ENCODE measurements at places on chromosomes 4 and X.

DNA sequence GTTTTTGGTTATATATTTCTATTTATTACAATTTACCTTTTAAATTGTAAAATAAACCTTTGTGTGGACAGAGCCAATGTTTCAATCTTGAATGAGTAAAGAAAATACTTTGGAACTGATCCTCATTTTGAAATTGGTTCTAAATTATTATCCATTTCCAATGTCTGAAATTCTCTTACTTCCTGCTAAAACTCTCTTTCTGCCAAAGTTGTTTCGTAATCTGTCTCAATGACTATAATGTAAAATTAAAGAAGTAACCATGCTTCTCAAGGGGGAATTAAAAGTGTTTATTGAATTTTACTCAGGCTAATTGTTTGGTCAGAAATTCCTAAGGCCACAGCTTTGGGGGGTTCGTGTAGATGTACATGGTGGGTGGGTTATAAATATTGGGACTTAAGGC lies 34.8 kb downstream of the YIPF6 start:
- no peak for DNase-seq

- DNase-seq = no peak
These were observed 9.1 kb downstream of the LONRF3 start for GRCh38 chrX:118983513-118983912.

DNA sequence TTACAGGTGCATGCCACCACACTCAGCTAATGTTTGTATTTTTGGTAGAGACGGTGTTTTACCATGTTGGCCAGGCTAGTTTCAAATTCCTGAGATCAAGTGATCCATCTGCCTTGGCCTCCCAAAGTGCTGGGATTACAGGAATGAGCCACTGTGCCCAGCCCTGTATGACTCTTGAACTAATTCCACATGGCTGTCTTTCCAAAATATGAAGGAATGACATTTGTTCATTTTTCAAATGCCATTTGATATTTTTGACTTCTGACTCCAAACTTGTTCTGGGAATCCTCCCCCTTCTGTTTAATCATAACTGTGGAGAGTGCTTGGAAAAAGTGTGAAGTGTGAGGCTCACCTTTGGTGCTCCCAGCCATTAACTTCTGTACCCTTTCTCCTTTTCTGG lies 119.2 kb downstream of the NHS start:
- no peak for DNase-seq

DNA sequence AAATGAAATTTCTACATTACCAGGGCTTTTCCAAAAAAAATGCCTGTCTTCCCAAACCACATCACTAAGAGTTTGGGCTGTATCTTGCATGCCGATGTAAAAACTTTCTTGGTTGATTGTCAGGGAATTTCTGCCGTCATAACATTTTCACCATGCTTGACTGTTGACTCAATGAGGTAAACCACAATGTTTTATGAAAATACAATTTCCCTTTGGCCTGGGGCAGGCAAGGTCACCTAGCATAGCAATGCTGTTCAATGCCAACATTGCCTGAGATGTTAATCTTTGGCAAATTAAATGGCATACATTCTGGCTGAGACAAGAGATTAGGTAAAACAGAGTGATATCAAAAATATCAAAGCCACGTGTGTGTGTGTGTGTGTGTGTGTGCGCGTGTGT lies 137.1 kb upstream of the TBL1X start:
- DNase-seq = no peak

DNA sequence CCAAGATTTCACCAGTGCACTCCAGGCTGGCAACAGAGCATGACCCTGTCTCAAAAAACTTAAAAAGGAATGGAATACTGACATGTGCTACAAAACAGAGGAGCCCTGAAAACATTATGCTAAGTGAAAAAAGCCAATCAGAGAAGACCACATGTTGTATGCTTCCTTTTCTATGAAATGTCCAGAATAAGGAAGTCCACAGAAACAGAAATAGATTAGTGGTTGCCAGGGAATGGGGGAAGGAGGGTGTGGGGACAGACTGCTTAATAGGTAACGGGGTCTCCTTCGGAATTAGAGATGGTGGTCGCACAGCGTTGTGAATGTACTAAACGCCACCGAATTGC lies 30.1 kb upstream of the KIAA0232 start:
- no peak for DNase-seq

- peak; percentile 44 for DNase-seq
These were observed 599 bp upstream of the IL2RG start for GRCh38 chrX:71111921-71112431.

DNA sequence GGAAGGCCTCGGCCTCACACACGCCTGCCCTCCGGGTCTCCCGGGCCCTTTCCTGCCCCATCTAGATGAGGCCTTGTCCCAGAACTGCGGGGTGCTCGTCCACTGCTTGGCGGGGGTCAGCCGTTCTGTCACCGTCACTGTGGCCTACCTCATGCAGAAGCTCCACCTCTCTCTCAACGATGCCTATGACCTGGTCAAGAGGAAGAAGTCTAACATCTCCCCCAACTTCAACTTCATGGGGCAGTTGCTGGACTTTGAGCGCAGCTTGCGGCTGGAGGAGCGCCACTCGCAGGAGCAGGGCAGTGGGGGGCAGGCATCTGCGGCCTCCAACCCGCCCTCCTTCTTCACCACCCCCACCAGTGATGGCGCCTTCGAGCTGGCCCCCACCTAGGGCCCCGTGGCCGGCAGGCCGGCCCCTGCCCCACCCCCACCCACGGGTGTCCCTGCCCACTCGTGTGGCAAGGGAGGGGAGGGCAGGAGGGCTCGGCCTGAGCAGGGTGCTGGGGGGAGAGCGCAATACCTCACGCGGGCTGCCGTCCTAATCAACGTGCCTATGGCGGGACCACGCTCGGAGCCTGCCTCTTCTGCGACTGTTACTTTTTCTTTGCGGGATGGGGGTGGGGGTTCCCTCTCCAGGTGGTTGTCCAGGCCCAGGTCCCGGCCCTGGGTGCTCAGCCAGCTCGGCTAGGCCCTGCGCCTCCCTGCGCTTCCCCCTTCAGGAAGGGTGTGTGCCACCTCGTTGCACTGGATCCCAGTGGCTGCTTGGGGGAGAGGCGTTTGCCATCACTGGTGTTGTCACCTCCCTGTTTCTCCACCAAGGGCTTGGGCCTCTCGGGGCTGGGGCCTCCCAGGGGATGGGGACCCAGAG lies 3.1 kb downstream of the DUSP9 start:
- no peak for DNase-seq

GRCh38 chr4:1503583-1504471 lies 97.6 kb upstream of the NKX1-1 start:
- DNase-seq = no peak

- no peak for DNase-seq
These were observed 48.6 kb upstream of the TMEM164 start for GRCh38 chrX:109954333-109954732.

DNA sequence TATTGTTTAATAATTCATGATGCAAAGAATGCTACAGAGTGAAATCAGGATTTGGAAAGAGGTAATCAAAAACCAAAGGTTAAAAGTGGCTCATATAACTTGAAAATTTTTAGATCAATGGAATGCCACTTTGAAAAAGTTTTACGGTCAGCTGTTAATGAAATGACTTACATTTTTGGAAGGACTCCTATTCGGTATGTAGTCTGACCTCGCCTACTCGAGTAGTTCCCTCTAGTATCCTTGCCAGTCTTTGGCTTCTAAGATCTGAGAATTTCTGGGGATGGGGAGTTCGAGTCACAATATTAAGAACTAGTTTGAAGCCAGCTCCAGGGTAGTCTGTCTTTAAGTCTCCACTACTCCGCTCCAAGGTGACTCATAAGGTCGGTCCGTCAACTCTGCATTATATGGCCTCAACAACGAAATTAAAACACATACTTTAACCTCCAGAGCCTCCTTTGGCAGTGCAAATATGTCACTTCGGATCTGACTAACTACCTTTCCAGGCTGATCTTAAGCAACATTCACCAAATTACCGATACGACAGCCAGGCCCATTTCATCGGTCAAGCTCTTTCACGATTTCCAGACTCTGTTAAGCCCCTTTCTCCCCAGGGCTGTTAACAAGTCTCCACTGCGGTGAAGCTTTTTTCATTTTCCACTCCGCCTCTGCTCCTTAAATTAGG lies 733 bp upstream of the NAA15 start:
- DNase-seq = no peak

- no peak for DNase-seq
These were observed 4.1 kb downstream of the TDO2 start for GRCh38 chr4:155907556-155907955.

All from activated CD4-positive, alpha-beta T cell treated with anti-CD3 and anti-CD28 coated beads for 4 hours (primary cell).